ENCODE measurements at places on chromosomes 6 and 20.

DNA sequence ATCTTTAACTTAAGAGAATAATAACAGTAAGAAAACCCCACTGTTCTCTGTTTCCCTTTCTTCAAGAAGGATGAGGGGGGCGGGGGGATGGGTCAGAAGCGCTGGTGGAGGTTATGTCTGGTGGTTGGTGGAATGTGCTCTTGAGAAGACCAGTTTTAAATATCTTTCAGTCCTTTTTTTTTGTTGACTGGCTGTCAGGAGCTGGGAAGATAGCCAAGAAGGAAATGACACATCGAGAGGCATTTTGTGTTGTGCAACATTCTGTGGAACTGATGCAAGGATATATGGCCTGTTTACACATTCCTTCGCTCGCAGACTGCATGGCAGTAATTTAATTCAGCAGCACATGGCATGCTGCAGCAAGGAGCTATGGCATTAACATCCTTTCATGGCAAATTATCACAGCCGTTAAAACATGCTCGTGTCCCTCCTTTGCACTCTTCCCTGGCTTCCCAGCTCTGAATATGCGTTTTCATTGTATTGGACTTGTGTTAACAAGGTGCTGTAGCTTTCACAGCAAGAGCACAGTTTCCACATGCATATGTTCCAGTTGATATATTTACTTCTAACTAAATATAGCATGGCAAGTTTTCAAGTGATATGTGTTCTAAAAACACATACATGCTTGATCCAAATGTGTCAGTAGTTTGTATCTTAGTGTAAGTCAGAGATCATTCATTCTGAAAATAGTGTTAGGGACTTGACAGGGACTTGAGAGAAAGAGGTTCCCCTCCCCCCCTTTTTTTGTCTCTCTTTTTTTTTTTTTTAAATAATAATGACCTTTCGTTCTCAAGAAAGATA, 68.2 kb upstream of the SUPT3H start:
- DNase-seq, result no peak

DNA sequence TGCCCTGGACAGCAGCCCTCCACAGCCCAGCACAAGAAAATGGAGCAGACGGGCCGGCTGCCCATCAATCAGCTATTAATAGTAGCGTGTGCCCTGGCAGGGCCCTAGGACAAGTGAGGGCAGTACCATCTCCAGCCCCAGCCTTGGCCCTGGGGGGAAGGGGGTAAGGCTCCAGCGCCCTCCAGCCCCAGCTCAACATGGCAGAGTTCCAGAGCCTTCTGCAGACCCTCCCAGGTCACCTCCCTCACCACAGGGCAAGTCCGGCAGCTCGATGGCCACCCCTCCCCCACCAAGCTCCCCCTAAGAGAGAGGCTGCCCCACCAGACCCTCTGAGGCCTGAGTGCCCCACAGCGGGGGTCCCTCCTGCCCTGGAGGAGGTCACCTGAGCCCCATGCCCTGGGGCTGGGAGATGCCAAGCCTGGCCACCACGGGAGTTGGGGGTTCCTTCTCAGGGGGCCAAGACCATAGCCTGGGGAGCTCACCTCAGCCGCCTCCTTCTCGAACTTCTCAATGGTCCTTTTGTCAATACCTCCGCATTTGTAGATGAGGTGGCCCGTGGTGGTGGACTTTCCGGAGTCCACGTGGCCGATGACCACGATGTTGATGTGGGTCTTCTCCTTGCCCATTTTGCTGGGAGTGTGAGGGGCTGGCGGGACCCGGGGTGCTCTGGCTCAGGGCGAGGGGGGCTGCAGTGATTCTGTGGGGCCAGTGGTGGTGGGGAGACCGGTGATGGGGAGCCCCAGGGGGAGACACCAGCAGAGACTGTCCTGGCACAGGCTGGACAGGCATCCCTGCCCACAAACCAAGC, 1.5 kb downstream of the EEF1A2 start:
- no peak for DNase-seq

- no peak for DNase-seq
These were observed 98.3 kb downstream of the HAO1 start for GRCh38 chr20:7841971-7842310.

DNA sequence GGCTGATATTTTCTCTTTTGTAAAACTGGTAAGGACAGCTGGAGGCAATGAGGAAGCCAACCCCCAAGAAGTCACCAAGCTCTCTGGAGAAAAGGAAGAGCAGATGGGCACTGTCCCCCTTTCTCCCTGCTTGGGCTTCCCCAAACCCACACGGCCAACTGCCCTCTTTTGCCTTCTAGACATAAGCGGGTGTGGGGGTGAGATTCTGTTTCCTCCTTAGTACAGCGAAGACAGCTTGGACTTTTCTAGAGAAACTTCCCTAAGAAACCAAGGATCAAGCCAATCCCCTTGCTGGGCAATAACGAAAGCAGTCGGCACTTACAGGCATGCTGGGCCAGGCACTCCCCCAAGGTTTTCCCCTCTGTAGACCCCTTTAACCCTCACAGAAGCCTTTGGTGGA, 110.3 kb downstream of the CDC5L start:
- DNase-seq, result no peak

DNA sequence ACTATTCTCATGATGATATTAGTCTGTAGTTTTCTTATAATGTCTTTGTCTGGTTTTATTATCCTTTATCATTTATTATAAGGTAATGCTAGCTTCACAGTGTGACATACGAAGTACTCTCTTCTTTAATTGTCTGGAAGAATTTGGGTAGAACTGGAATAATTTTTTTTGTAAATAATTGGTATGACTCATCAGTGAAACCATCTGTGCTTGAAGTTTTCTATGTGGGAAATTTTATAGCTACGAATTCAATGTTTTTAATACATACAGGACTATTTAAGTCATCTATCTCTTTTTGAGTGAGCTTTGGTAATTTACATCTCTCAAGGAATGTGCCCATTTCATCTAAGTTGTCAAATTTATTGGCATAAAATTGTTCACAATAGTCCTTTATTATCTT, 86.3 kb downstream of the SOD2 start:
- DNase-seq, result no peak

DNA sequence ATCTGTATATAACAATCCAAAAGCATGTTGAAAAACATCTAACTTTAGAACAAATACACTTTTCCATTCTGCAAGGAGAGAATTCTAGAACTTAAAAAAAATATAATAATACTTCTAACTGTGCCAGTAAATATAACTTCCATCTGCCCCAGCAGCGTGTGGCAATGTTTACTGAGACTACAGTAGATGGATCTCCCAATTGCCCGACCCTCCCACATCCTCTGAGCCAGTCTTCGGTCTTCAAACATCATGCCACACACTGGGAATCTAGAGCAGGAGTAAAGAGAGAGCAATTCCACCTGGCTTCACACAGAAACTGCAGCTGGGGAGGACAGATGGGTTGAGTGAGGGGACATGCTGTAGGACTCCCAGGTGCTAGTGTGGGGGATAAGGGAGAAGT, 121.3 kb upstream of the NHSL1 start:
- DNase-seq, result no peak

DNA sequence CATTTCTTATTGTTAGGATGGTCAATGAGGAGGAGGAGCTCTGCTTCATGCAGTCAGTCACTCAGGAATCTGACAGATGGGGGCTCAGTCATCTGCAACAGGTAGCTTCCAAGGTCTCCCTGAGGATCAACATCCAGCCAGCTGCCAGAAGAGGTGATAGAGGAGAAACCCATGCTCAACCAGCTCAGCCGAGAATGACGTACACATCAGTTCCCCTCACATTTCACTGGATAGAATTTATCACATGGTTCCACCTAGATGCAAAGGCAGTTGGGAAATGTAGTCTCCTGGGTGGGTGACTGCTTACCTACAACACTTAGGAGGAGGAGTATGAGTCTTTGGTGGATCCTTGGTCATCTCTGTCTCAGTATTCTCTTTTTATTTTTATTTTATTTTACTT, 144.5 kb downstream of the CEBPB start:
- DNase-seq, result no peak

- no peak for DNase-seq
These were observed 50.3 kb upstream of the IL20RA start for GRCh38 chr6:137095093-137095492.

DNA sequence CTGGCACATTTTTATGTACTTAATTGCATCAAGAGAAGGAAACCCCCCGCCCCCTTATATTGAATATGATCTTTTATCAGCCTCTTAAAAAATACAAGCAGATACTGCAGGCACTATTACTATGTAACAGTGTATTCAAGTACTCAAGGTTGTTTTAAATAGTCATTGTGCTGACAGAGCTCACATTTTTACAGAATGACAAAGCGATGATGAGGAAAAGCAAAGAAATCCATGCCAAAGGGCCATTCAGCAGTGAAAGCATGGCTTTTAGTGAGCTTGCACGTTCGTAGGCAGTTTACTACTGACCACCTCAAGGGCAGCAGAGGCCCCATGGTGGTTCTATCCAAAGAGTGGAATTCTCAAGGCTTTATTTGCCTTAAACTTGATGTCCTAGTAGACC, 146.8 kb downstream of the RPS12 start:
- DNase-seq, result no peak

- DNase-seq, result no peak
These were observed 4.7 kb downstream of the ZMYND8 start for GRCh38 chr20:47351643-47352331.

DNA sequence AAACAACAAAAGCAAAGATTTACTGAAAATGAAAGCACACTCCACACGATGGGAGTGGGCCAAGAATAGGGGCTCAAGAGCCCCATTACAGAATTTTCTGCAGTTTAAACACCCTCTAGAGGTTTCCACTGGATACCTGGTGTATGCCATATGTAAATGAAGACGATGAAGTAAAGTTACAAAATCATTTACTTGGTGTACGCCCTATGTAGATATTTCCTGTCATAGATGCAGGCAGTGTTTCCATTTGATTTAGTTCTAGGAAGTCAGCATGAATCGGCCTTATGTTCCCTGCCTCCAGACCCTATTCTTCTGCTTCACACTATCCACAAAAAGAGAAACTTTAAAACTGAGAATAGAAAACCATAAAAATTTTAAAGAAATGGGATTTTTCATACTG, 404.4 kb upstream of the GJE1 start:
- no peak for DNase-seq
